Sigmoid colon (tissue), 7 donors: ENCODE measurements at places on chromosomes 7 and 10.

DNA sequence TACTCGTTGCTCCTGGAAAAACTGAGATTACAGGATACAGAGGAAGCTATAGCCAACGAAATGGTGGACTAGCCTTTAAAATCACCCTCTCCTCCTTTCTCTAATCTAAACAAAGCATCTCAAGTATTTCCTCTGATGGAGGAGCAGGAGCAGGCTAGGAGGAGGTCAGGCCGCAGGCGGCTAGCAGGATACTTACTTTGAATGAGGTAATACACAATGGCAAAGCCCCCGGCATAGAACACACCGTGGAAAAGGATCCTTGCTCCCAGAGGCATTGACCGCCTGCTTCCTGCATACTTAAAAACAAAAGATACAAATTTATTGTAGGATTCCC, 64.4 kb downstream of the STK17A start:
- no peak for DNase-seq

DNA sequence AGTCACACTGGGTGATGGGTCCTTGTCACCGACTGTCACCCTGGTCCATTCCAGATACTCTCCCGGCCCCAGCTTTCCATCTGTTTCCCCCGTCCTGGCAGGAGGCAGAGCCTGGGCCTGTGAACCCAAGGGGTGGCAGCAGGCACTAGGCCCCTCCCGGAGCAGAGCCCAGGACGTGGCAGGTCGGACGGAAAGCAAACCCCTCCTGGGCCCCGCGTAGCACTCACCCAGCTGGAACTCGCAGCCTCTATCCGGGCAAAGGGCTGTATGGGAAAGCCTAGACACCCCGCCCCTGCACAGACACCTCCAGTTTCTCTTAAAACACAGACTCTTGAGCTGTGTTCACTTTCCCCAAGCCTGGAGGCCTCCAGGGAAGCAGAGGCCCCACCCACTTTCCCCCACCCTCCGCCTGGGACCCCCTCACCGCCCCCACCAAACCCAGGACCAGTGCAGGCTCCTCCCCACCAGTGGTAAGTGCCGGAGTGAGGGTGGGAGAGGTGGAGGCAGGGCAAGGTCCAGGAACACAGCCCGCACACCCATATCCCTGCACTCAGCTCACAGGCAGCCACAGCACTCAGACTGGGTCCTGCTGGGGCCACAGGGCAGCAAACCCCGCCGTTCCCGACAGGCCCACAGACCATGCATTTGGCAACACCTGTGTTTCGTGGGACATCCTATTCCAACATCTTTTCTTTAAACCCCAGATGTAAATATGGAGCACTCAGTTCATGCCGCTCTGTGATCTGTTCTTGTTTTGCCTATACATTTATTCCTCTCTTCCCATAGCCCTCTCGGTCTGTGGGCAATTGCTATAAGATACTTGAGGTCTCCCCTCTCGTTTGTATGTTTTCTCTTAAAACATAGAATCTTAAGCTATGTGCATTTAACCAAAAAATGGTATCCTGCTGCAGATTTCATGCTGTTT, 98.2 kb upstream of the PDGFA start:
- DNase-seq = no peak

- no peak for DNase-seq
Observed at GRCh38 chr7:611281-611810, 91.7 kb upstream of the PDGFA start.

DNA sequence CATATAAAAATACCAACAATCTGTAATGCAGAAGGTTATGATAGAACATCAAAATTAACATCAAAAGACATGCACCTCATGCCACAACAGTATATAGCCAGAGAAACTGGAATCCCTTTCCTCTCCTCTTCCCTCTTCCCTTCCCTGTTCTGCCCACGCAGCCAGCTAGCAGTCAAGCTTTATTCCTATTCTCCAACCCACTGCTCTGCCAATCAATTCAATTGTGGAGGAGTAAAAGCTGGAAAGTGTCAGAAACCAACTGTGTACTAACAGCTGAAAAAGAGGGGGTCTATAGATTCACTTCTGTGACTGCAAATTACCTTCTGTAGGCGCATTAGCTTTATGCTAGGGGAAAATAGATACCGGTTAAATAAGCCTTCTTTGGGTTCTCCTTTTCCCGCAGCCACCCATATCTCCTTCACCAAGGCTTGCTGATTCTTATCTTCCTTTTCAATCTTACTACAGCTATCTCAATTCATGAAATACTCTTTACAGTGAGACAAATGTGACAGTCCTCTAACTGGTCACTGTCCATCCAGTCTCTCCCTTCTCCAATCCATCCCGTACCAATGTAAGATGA, 16.3 kb downstream of the ABI1 start:
- no peak for DNase-seq

- no peak for DNase-seq
Observed at GRCh38 chr7:110750931-110751605, 339.9 kb upstream of the LRRN3 start.

DNA sequence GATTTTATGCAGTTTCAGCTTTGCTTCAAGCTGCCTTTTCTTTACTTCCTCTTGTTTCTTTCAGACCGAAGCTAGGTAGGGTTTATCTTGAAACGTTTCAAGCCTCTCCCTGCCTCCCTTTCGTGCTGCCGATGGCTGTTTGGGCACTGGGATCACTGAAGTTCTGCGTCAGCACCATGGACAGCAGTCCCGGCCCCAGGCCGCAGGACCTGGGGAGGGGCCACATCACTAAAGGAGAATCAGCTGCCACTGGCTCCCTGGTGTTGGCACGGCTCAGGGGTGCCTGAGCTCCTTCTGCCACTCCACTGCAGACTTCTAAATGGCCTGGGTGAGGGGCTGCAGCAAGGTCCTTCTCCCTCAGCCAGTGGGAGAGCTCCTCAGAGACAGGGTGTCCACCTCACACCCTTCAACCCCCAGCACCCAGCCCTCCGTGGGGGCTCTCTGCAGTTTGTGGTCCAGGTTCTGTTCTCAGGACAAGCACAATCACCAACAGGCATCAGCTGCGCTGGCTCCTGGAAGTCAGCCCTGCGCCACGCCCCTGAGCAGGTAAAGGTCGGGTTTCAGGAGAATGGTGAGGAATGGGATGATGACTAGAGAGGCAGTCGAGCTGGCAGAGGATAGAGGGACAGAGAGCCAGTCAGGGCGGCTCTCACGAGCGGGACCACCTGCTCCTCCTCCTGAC, 387.2 kb downstream of the TCERG1L start:
- no peak for DNase-seq

DNA sequence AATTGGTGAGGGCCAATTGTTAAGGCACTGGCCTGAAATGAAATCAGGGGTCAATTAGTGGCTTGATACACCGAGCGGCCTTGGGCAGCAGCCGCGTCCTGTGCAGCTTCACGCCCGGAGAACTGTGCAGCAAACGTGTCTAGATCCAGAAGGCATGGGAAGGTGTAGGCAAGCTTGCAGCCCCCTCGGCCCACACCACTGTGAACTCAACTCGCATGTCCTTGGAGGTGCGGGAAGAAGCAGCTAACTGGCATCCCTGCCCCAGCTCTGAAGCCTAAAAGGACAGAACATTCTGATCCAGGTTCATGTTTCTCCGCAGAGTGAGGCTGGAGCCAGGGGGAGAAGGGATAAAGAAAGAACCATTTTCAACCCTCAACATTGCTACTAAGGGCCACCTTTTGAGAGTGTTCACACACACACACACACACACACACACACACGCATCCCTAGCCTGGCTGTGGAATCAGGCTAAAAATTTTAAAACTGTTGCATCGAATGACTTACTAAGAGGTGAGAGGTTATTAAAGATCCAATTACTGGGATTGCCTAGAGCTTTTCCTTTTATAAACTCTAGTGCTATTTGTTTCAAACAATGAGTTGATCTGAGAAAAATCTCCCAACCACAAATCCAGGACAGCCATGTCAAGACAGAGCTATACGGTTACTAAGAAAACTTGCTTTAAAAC, 104.0 kb downstream of the PARP12 start:
- no peak for DNase-seq

DNA sequence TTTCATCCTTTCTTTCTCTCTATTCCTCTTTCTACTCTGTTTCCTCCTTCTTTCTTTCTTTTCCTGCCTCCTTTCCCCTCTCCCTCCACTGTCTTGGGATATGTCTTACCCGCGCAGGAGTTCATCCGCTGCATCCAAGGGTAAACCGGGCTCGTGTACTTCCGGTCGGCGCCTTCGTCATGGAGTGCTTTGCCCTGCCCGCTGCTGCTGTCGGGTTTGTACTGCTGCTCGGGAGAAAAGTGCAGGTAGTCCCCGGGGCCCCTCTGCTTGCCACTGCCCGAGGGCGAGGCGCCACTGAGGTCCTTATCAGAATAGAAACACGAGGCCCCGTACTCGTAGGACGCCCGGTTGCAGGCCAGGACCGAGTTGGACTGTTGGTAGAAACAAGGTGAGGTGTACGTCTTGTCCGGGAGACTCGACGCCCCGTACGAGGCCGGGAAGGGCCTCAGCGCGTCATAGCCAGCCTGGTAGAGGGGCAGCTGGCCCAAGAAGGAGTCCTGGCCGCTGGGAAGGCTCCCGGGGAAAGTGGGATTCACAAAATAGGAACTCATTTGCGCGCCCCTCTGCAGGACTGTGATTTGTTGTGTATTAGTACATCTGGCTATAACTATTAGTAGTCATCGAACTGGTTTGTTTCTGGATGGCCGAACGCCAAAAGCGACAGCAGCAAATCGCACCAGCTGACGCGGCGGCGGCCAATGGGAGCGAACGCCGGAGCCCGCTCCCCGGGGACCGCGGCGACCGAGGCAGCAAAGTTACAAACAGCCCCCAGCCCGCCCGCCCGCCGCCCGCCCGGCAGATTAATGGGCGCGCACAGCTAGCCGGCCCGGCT, at the start of gene HOXA6:
TSS of gene HOXA6 (minus strand) at position 576 of the 832 bp plus-strand sequence. CDS start at position 551, 25 bp downstream.
- DNase-seq = peak; percentile 89

GRCh38 chr10:93482145-93482834, at the start of gene MYOF:
MYOF (minus strand) TSS chr10:93482334; CDS start chr10:93482194, 140 bp downstream.
- peak; percentile 88 for DNase-seq

DNA sequence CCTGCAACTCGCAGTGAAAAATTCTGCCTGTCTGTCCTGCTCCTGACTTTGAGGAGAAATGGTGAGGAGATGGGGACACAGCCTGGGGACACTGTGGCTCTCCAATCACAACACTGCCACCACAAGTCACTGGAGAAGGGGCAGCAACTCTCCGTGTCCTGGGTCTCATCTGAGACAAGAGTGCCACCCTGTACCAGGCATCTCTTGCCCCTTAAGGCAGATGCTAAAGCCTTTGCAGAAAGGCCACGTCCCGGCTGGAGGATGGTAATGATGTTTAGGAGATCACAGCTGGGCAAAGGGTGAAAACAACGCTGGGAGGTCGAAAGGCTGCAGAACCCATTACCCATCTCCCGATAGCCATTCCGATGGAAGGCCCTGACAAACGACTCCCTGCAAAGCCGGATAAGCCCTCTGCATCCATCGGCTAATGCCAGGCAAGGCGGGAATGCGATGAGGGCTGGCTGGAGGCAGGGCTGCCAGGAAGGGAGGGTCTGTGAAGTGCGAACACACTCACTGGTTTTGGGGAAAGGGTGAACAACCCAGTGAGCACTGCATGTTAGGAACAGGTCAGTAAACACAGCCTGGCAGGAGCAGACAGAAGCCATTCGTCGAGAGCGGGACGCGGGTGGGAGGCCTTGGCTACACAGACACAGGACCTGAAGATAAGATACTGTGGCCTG, 190.8 kb downstream of the ADARB2 start:
- DNase-seq = peak; percentile 44

DNA sequence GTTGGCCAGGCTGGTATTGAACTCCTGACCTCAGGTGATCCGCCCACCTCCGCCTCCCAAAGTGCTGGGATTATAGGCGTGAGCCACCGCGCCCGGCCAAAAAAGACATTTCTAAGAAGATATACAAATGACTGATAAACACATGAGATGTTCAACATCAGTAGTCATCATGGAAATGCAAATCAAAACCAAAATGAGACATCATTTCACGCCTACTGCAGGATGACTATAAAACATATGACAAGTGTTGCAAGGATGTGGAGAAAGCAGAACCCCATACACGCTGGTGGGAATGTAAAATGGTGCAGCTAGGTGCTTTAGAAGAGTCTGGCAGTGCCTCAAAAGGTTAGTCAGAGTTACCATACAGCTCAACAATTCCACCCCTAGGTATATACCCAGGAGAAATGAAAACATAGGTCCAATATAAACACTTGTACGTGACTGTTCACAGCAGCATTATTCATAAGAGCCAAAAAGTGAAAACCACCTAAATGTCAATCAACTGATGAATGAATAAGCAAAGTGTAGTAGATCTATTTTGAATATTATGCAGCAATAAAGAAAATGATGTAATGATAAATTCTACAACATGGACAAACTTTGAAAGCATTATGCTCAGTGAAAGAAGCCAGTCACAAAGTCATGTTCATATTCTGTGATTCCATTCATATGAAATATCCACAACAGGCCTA, 24.5 kb downstream of the TMEM209 start:
- no peak for DNase-seq
